Heart right ventricle (tissue), 16 donors: ENCODE measurements at places on chromosomes 13 and 19. TPM values are rescaled to one million over a fixed set of nuclear protein-coding genes. Genes with fewer than 3 reads are reported as not detected.

The SBK2 gene
- total RNA-seq, result 1.8 TPM

DNA sequence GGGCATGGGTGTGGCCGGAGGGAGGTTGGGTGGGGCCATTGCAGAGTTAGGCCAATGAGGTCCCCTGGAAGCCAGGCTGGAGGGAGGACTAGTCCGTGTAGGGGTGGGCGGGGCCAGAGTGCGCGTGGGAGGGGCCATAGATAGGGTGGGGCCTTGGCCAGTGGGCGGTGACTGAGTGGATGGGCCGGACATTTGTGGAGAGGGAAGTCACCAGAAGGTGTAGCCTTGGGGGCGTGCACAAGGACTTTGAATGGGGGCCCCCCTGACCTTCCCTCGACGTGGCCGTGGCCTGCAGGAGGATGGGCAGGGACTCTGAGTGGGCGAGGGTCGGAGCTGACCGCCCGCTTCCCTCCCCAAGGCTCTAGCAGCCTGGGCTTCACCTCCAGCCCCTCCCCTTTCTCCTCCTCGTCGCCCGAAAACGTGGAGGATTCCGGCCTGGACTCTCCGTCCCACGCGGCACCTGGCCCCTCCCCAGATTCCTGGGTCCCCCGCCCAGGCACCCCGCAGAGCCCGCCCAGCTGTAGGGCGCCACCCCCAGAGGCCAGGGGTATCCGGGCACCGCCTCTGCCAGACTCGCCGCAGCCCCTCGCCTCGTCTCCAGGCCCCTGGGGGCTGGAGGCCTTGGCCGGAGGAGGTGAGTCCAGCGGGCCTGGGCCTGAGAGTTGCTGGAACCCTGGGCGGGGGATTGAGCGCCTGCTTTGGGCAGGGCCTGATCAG lies 16.5 kb upstream of the B3GNT3 start:
- DNase-seq, result no peak

GRCh38 chr13:28321756-28322155 lies 173.2 kb downstream of the FLT1 start:
- DNase-seq, result no peak

The CALR3 gene
- total RNA-seq, result 0.22 TPM

The IQCN gene
- 0.62 TPM for total RNA-seq

- no peak for DNase-seq
Observed at GRCh38 chr13:67917291-67917987, 687.3 kb upstream of the PCDH9 start.

DNA sequence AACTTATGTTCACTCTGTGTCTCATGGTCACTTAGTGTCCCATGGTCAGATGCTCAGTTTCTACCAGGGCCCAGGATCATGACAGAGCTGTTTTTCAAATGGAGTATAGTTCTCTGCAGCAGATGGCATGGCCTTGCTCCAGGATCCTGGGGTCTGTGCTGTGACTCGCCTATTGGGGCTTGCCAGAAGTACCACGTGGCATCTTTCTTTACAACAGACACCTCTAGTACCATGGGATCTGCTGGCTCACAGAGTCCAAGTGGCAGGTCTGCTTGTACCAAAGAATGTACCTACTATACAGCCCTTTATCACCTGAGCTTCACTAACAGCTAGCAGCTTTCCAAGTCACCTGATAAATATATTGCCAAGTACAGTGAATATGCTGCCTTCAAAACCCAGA lies 6.0 kb upstream of the RNF6 start:
- no peak for DNase-seq

The LCP1 gene
- 15.9 TPM for total RNA-seq

The C2CD4C gene
- 0.26 TPM for total RNA-seq

GRCh38 chr19:49503582-49503962 lies 7.3 kb downstream of the RPS11 start:
- no peak for DNase-seq

GRCh38 chr19:29411113-29411581 lies 114.6 kb upstream of the VSTM2B start:
- DNase-seq, result peak; percentile 20

DNA sequence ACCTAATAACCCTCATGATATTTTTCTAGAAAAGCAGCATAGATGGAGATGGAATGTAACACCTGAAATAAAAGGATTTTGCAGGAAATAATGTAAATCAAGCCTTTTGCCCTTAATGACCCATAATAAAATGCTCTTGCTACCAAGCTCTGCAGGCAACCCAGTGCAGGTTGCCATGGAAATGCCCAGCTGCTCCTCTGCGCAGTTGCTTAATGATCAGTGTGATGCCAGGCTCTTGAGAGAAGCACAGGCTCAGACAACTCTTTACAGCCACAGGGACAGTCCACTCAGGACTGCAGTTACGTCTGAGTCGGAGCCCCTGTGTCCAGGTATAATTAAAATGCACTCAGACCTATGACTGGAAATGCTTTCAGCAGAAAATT lies 165.5 kb downstream of the LACC1 start:
- DNase-seq, result no peak

DNA sequence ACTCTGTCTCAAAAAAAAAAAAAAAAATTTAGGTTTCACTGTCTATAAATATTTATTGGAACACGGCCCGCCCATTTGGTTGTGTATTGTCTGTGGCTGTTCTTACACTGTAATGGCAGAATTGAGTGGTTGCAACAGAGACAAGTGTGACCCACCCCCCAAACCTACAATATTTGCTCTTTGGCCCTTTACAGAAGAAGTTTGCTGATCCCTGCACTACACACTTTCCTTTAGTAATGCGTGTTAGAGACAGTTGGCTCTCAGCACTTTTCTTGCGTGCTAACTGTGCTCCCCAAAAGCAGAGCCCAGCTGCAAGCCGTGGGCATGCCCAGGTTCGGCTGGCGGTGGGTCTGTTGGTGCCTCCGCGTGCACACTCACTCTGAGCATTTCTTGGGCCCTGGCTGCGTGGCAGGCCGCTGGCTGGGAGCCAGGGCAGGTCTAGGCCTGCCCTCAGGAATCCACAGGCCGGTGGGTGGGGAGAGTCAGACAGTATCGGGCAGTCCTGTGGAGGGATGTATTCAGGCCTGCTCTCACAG lies 72.6 kb downstream of the SIPA1L3 start:
- DNase-seq, result no peak

DNA sequence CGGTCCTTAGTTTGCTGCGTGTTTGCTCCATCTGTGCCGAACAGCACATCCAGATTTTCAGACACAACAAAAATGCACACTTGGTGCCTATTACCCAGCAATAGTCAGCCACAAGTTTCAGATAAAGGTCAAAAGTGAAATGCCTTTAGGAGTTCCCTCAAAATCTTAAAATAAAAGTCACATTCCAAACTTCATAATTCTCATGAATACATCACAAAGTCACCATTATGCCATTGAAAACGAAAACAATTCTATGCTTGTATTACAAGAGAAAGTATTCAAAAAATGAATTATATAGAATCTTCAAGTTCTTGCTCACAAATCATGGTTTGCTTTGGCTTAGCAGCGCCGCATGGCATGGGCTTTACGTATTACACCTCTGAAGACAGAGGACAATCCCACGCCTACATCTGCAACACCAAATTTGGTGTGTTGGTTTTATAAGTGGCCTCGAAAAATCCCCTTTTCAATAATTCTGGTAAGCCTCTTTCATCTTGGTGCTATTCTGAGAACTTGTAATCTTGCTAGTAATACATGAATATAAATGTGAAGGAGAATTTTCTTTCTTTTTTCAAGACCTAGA lies 26.6 kb downstream of the COL4A1 start:
- DNase-seq, result no peak

The ZNF723 gene
- total RNA-seq, result not detected

GRCh38 chr13:99200432-99201167 lies at the start of gene UBAC2:
Gene UBAC2, plus strand, starts transcription at chr13:99200854. Its CDS starts 55 bp downstream, at chr13:99200909.
- peak; percentile 94 for DNase-seq

GRCh38 chr19:42081584-42082203 lies 5.7 kb downstream of the ZNF574 start:
- DNase-seq, result no peak

GRCh38 chr19:7818806-7819205 lies 11.2 kb upstream of the EVI5L start:
- DNase-seq, result no peak

The ZNF208 gene
- total RNA-seq, result 37.9 TPM

- DNase-seq, result no peak
Observed at GRCh38 chr13:46295491-46296114, 83.9 kb downstream of the LRRC63 start.

- DNase-seq, result no peak
Observed at GRCh38 chr13:50355797-50356196, 340.6 kb downstream of the KCNRG start.

DNA sequence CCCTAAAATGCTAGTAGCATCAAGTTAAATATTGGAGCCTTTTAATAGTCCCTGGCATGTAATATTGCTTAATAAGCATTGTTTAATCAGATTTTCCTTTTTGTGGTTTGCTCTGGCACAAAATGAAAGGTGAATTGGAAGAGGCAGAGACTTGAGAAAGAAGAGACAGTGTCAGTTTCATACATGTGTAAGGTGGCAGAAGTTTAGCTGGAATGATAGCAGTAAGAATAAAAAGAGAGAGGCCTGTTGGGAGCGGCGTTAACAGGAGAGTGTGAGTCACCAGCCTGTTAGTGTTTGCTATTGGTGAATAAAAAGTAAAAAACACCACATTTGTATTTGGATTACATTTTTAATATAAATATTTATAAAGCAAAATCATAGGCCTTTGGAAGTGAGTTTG lies 145.3 kb downstream of the PDS5B start:
- DNase-seq, result no peak
